ENCODE measurements at places on chromosomes 7 and 10. TPM values are rescaled to one million over a fixed set of nuclear protein-coding genes. Genes with fewer than 3 reads are reported as not detected.

Gene PON3
- total RNA-seq = not detected

Gene FAM25C
- total RNA-seq = not detected

Gene LLCFC1
- total RNA-seq = not detected

Gene ZEB1
- 49.0 TPM for total RNA-seq

Gene RPA3
- total RNA-seq = 181 TPM

Gene PROSER2
- 0.78 TPM for total RNA-seq

Gene KIN
- 15.1 TPM for total RNA-seq

Gene INSIG1
- 110 TPM for total RNA-seq

Gene SPDYE5
- not detected for total RNA-seq

Gene CFTR
- not detected for total RNA-seq

Gene HOXA2
- not detected for total RNA-seq

Gene PTF1A
- not detected for total RNA-seq

Gene UTF1
- not detected for total RNA-seq

Gene NXPH1
- not detected for total RNA-seq

Gene CPXM2
- total RNA-seq = not detected

Gene MNX1
- not detected for total RNA-seq

Gene HHEX
- not detected for total RNA-seq

Gene GTF2I
- total RNA-seq = 130 TPM

Gene NPY4R2
- total RNA-seq = not detected

Gene LRRC4
- 0.37 TPM for total RNA-seq

Gene CDK14
- total RNA-seq = 0.80 TPM

Gene PRLHR
- total RNA-seq = not detected

Gene ZNF783
- 15.4 TPM for total RNA-seq

Gene AZGP1
- total RNA-seq = not detected

Gene SPDYE3
- not detected for total RNA-seq

Gene TSPAN15
- total RNA-seq = 0.91 TPM

Gene STAG3
- total RNA-seq = 28.3 TPM

Gene LIPJ
- total RNA-seq = not detected

Gene AKR1D1
- total RNA-seq = not detected

Gene TMEM120A
- 15.3 TPM for total RNA-seq

Gene MPP7
- total RNA-seq = 10.9 TPM

Gene NRG3
- total RNA-seq = not detected

Gene SPDYE2B
- not detected for total RNA-seq

Gene CALHM3
- total RNA-seq = not detected

Gene TMEM26
- total RNA-seq = not detected

Gene GNAI1
- total RNA-seq = 3.6 TPM

Gene ITIH5
- not detected for total RNA-seq

Gene TMEM130
- total RNA-seq = 0.23 TPM

Gene SOSTDC1
- not detected for total RNA-seq
